ENCODE measurements at places on chromosomes 13 and 19. TPM values are rescaled to one million over a fixed set of nuclear protein-coding genes. Genes with fewer than 3 reads are reported as not detected.

Gene ZNF534
- not detected for total RNA-seq

Gene PEG3
- total RNA-seq = 7.7 TPM

Gene MBD3L3
- total RNA-seq = not detected

Gene BORCS8
- total RNA-seq = 29.8 TPM

Gene FLT3
- total RNA-seq = 0.60 TPM

Gene ZNF616
- 13.4 TPM for total RNA-seq

Gene ELSPBP1
- not detected for total RNA-seq
